GM12892 (cell line): ENCODE measurements at places on chromosomes 5 and 9.

DNA sequence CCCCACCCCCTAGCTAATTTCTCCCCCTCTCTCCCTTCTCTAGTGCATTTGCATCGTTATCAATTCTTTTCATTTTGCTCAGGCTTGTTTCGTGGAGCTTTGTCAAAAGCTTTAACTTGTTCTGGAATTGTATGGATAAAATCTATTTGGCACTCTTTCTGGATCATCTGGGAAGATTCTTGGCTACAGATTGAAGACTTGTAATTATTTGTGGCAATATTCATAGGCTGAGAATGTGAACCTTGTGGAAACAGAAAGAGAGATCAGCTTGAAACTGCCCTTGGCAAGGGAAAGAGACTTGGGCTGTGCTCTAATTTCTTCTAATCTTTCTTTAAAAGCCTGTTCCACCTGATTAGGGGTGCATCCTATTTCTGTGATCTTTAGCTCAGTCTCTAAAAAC, 340.6 kb upstream of the DAB2 start:
- DNase-seq: no peak

- no peak for DNase-seq
Observed at GRCh38 chr5:149298163-149298562, 26.5 kb downstream of the AFAP1L1 start.

DNA sequence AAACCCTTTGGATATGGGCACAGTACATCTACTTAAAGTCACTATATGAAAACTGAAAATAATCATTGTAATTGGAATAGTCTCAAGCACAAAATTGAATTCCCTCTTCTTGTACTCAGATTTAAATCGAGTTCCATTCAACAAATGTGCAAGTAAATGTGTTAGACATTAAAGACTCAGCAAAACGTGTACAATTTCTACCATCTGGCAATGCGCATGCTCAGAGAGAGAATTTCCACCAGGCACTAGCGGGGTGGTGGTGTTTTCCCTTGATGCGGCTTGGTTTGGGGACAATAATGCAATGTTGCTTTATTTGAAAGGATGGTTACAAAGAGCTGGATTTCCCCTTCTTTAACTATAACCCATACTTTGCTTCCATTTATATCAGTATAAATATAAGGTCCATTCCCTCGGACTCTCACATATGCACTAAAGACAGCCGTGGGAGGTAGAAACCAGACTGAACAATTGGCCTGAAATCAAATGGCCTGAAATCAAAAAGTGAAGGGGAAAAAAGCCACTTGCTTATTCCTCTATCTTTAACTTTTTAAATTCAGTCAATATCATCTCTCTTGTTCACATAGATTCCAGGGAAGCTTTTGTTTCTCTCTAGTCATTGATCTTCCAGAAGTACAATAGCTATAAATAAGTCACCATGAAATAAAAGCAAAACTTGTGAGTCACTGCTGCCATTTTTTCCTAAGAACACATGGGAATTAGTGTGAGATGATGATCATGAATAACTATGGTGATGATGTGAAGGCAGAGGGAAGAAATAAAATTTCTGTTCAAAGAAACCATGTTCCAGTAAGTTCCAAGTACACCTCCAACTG, 59.2 kb downstream of the ADAMTS12 start:
- no peak for DNase-seq

DNA sequence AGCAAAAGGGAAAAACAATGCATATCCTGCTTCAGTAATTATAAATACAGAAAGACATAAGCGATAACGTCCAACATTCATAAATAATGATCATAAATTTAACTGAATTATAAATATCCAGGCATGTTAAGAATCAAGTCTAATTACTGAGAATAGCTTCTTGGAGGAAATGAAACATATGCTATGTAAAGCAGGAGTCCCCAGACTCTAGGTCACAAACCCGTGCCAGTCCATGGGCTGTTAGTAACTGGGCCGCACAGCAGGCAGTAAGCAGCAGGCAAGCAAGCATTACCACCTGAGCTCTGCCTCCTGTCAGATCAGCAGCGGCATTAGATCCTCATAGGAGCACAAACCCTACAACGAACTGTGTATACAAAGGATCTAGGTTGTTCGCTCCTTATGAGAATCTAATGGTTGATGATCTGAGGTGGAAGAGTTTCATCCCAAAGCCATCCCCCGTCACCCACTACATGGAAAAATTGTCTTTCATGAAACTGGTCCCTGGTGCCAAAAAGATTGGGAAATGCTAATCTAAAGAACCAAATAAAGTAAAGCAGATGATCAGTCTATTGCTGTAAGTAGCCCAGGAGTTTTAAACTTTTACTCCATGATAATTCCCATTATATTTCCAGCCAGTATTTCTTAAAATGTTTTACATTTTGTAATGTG, 50.4 kb downstream of the CERT1 start:
- DNase-seq: no peak

GRCh38 chr9:134695144-134695543, 53.5 kb downstream of the COL5A1 start:
- no peak for DNase-seq

DNA sequence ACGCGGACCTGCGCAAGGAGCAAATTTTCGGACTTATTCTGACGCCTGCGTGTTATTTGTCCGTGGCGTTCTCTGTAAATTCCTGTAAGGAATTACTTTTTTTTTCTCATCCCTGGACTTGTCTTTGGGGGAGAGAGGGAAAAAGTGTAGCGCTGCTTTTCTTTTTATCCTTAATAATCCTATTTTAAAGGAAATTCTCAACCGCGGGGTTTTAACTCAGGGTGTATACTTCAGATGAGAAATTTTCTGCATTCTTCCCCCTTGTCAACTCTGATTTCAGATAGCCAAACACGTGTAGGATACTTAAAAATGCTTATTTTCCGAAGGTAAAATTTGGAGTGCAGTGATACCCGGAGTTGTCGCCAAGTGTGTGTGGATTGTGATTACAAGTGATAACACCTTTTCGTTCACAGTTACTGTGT, 853 bp downstream of the DCP2 start:
- DNase-seq: no peak

DNA sequence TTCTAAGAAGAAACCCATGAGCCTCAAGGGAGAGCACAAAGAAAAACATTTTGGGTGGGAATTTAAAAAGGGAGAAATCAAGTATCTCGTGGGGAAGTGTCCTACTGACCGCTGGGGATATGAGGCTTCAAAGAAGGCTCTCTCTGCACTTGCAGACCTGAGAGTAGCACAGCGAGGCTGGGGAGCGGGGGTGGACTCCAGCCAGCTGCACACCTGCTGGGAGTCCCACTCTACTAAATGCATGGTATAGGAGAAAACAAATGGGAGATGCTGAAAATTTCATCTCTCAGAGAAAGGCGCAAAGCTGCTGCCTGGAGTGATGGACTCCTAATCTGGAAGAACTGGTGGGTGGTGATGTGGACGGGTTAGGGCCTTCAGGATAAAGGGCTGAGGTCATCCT, 67.0 kb upstream of the EPB41L4B start:
- no peak for DNase-seq

DNA sequence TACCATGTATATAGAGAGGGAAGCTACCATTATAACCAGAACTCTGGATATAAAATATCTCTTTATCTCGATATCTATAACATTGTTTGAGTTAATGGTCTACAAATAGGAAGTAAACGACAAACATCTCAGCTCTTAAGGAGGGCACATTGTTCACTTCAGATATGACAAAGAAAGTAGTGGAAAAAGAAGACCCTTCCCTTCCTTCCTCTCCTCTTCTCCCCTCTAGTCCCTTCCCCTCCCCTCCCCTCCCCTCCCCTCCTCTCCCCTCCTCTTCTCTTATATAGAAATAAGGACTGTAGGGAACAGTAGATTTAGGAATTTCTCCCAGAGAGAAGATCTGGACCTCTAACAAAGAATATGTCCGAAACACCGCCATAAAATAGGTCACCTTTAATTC, 1731.9 kb upstream of the CDH9 start:
- no peak for DNase-seq
